ENCODE measurements at places on chromosomes 1 and 21.

DNA sequence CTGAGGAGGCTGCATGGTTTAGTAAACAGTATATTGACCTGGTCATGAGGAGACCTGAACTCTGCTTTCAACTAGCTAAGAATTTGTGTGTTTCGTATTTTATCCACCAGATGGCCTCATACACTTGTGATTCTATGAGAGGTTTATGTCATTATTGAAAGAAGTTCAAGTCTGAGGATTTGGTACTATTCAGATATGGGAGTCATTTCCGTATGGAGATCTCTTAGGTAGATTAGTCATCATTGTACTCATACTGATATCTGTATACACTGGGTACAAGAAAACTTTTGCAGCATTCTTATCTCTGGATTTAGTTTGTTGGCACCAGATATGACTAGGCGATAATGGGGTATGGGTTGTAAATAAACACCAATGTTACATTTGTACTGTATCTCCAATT, 26.6 kb downstream of the ATF6 start:
- peak; percentile 83 for DNase-seq

GRCh38 chr1:29677028-29678024, 441.0 kb downstream of the PTPRU start:
- DNase-seq = no peak

DNA sequence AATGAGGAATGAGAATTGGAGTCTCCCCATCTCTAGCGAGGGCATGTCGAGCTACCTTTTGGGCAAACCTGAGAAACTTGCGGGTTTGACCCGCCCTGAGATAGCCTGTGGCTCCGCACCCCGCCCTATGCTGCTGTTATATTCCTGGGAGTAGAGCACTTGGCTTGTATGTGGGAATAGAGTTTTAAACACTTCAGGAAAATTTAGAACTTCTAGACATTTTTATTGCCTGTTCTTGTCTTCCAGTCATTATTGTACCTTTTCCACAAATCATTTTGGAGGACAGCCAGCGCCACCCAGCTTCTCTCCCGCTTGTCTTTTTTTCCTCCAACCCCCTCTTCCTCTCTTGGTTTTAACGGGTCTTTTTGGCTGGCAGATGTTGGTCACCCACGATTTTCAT, 738 bp downstream of the GNPAT start:
- DNase-seq = peak; percentile 19

DNA sequence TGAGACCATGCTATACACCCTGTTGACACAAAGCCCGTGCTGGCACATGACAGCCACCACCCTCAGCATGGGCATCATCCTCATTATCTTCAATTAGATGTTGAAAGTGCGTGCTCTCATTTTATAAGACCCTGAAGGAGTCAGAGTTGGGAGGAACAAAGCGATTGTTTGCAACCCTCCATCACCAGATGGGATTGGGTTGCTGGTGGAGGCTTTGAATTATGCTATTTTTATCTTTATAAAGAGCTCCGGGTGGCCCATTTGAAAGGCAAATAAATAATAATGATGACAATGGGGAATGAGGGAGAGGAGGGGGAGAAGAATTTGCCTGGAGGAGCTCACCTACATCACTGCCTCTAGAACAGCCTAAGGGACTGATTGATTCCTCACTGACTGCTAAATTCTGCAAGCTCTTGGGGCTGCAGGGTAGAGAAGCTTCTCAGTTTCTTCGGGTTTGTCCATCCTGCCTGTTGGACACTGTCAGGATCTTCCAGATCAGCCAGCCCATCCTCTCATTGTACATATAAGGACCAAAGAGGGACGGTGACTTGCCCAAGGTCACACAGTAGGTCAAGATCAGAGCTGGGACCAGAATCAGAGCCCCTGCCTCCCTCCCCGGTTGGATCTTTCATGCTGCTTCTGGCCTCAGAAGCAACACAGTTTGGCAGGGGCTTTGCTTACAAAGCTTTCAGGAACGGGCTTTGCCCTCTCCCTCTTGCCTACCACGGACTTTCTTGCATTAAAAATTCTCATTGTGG, 130.9 kb upstream of the ZBTB40 start:
- no peak for DNase-seq

DNA sequence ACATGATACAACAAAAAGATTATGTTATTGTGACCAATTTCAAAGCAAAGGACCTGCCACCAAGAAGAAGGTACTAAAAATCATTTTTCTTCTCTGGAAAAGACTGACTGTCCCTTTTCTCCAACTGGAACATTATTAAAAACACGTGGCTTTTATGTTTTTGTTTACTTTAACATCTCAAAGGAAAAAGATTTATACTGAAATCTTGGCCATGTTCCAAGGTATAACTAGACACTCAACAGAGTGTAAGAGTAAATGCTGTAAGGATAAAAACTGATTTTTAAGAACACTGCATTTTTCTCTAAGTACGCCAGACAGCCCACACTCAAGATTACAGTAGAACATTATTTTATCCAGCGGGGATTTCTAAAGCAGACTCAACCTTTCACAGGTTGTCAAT, 62.1 kb downstream of the BRWD1 start:
- peak; percentile 22 for DNase-seq

DNA sequence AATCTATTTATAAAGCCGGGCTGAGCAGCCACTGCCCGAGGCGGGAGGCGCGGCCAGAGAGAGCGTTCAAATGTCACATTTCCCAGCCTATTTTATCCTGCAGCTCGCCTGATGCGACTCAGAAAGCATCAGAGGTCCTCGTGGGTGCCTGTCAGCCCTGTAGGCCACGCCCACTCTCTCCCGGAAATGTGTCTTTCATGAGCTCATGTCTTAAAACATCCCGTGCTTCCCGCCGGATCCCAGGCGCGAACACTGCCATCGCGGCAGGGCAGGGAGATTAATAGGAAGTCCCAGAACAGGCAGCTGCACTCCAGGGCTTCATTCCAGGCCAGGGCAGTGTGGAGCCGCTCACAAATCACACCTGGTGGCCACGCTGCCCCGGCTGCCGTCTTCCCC, 117.5 kb downstream of the PRDM16 start:
- DNase-seq = peak; percentile 87

DNA sequence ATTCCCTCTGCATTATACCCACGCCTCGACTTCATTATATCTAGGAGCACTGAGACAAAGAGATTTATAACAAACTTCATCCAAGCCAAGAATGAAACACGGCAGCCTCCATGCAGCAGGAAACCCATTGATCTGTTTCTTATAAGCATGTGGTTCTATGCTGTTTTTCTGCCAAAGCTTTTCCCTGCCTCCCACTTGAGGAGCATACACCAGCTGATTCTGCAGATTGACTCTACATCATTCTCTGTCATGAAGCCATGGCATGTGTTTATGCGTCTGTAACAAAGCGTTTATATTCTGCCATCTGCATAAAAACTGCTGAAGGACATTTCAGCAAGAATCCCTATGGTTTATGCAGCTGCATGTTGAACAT, 102.0 kb downstream of the CYYR1 start:
- no peak for DNase-seq

- DNase-seq = no peak
These were observed 143.2 kb downstream of the RASAL2 start for GRCh38 chr1:178237121-178237520.

DNA sequence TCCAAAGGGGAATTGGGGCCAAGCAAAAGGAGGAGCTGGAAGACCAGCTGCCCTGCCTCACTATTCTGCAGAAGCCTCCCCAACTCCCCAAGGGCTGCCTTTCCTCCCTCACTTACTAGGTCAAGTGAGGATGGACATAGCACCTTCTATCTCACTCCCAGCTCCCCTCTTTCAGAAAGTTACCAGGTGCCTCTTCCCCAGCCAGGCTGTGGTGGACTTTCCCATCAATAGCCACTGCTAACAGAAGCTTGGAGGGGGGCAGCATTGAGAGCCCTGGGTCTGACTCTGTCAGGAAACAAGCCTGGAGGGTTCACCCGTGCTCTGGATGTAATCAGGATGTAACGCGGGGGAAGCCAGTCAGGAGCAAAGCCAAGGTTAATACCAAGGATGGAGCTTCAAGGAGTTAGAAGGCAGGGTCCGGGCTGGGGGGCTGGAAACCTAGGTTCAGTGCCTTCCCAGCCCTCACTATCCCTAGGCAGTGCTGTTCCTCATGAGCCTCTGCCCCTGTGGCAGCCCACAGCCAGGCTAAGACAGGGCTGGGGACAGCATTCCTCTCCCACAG, 127.8 kb upstream of the NGF start:
- no peak for DNase-seq

DNA sequence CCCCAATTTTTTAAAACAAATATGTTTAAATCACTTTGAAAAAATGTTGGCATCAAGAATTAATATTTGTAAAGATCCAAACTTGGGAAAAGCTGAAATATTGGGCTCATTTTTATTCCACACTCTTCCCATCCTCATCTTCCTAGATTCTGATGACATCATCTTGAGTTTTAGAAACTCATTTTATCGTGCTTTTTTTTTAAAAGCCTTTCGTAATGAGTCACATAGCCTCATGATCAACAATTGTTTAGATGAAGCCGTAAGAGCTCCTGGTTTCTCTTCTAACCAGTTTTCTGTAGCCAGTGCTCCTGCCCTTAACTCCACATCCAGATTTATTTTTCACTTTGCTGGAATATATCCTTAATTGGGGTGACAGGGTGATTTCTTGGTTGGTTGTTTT, 78.6 kb downstream of the POFUT2 start:
- peak; percentile 54 for DNase-seq

- no peak for DNase-seq
These were observed 18.5 kb upstream of the SLC25A34 start for GRCh38 chr1:15717418-15718125.

DNA sequence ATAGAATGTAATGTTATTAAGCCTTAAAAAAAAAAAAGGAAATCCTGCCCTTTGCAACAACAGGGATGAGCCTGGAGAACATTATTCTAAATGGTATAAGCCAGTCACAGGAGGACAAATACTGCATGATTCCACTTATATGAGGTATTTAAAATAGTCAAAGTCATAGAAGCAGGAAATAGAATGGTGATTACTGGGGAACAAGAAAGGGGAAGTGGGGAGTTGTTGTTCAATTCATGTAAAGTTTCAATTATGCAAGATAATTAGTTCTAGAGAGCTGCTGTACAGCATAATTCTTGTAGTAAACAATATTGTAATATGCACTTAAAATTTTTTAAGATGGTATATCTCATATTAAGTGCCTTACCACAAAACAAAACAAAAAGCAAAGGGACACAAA, 13.2 kb downstream of the FCER1A start:
- no peak for DNase-seq

DNA sequence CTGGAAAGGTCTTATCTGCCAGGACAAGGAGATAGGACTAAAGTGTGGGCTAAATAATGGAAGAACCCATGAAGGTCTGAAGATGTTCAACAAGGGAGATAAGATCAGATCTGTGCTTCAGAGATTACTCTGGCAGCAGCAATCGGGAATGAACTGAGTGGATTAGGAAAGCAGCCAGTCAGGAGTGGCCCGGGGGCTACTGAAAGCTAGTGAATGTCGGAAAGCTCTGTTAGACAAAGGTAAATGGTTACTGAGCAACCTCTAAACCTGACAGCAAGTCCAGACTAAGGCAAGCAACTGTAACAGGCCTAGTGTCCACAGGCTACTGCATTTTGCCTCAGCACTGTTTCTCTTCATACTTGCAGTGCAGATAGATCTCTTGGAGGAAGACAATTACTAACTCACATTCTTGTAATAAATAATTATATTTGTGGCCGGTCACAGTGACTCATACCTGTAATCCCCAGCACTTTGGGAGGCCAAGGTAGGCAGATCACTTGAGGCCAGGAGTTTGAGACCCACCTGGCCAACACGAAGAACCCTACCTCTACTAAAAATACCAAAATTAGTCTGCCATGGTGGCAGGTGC, 12.5 kb downstream of the IQGAP3 start:
- DNase-seq = no peak

- no peak for DNase-seq
These were observed 2.7 kb downstream of the THBS3 start for GRCh38 chr1:155205035-155205434.

DNA sequence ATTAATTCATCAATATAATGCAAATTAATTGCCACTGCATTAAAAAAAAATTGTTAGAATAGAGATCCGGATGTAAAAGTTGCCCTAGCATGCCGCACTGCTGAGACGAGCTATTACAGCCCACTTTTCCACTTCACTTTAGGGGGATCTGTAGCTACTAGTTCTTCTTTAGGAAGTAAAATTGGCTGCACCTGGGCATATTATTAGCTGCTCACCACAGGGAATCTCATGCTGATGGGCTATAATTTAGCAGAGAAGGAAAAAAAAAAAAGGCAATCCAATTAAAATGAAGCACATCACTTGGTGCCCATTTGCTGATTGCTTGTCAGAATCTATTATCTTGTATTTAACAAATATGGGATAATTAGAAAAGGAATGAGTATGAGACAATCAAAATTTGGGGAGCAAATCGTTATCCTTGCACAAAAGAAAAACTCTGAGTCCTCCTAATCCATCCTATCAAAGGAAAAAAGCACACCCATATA, 233.4 kb downstream of the DSCAM start:
- no peak for DNase-seq

- DNase-seq = peak; percentile 60
These were observed 87.8 kb downstream of the MRPL37 start for GRCh38 chr1:54287801-54288211.

GRCh38 chr21:14210738-14211137, at the start of gene LIPI:
TSS of gene LIPI (minus strand) at chr21:14210955. CDS start at chr21:14210845, 110 bp downstream.
- DNase-seq = no peak

Measured in fibroblast of skin of back (primary cell).